ENCODE measurements at places on chromosomes 6 and 20.

- DNase-seq, result no peak
Observed at GRCh38 chr20:40953856-40954255, 74.8 kb upstream of the TOP1 start.

GRCh38 chr20:409697-410559, 1.8 kb downstream of the RBCK1 start:
- no peak for DNase-seq

GRCh38 chr6:845566-845965, 152.6 kb upstream of the EXOC2 start:
- no peak for DNase-seq

GRCh38 chr6:5084781-5085647, at the start of gene PPP1R3G:
Gene PPP1R3G (plus strand): TSS chr6:5085341. CDS start chr6:5085486, 145 bp downstream.
- DNase-seq, result no peak

GRCh38 chr20:47782076-47782475, 3.2 kb downstream of the SULF2 start:
- no peak for DNase-seq

DNA sequence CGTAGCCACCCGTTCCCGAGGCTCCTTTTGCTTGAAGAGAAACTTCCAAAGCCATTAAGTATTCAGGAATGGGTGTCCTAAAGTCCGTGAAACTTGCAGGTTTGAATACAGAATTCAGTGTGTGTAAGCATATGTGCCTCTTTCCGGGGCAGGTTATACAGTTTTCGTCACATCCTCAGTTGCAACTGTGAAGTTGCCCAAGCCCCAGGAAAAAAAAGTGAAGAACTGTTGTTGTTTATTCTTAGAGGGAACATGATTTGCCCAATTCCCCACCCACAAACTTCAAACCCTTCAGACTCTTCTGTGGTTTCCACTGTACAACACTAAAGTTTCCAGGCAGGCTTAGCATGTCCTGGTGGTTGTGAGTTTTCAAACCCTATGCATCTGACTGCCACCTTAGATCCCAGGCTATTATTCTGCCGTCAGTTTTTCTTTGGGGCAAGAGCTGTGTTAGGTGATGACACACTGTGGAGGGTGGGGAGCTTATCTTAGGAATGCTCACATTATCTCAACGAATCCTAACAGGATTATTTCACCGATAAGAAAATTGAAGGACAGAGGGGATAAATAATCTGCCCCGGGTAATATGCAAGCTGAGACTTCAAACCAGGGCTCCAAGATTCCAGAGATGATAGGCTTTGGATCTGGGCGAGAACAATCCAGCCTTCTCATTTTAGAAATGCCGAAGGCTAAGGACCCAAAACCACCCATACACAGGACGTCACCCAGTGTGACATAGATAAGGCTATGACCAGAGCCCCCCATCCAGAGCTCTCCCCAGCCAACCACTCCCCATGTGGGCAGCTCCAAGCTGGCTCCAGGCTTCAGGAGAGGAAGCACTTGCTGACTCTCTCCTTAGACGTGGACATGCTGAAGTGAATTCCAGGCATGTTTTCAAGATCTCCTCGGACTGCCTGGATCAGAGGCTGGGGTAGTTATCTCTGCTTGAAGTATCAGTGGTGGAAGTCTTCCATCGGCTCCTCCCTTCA, 81.7 kb upstream of the AFDN start:
- DNase-seq, result no peak

GRCh38 chr6:97915537-97915936, 632.5 kb upstream of the MMS22L start:
- no peak for DNase-seq

GRCh38 chr6:167394339-167394738, 69.5 kb downstream of the TTLL2 start:
- DNase-seq, result no peak

Measured in suprapubic skin (tissue), 4 donors.